ENCODE measurements at places on chromosomes 3 and 15.
A peak's percentile ranks its signal among the peaks of the same experiment; 100 is the strongest.

DNA sequence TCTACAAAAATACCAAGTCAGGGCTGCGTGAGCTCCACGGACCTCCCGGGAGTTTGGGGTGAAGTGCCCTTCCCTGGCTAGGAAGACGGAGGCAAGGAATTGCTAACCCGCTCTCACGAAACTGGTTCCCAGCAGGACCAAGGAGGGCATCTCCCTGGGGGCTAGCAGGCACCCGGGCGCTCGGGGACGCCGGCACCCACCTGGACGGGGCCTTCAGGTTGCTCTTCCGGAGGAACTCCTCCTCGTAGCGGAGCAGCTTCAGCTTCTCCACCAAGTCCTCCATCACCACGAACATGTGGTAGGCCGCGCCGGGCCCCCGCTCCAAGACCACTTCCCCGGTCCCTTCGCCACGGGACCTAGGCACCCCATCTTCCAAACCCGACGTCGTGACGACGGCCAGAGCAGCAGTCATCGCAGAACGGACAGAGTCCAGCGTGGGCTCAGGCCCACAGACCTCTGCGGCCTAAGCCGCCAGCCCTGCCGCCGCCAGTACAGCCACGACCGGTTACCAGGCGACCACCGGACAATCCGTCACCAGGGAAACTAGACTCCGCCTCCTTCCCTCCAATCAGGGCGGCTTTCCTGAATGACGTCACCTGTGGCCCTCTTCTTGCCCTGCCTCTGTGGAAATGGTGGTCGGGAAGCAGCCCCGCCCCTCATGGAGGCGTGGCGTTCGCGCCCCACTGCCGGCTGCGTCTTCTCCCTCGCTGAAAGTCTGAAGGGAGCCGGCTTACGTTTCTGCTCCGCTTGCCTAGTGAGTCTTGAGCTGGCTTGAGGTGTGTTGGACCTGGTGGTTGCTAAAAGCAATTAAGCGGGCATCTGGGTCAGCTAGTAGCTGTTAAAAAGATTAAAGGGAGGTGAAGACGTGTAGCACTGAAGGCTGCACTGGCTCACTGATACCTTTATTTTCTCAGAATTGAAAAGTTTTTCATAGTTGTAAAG lies at the start of gene IFT57:
IFT57 (minus strand) TSS at position 514 of the 942 bp plus-strand sequence; CDS start at position 412, 102 bp downstream.
- peak; percentile 98 for DNase-seq

GRCh38 chr3:108495717-108496116 lies 14.7 kb downstream of the MYH15 start:
- no peak for DNase-seq

- no peak for DNase-seq
These were observed 143.6 kb downstream of the ANO10 start for GRCh38 chr3:43478118-43478785.

- peak; percentile 51 for DNase-seq
These were observed 47.6 kb upstream of the TSEN2 start for GRCh38 chr3:12436514-12437220.

GRCh38 chr3:27655547-27655946 lies 66.6 kb downstream of the EOMES start:
- DNase-seq = no peak

- DNase-seq = peak; percentile 90
These were observed 30.3 kb upstream of the VEPH1 start for GRCh38 chr3:157533298-157534070.

- no peak for DNase-seq
These were observed 250.7 kb downstream of the OPA1 start for GRCh38 chr3:193843474-193844301.

DNA sequence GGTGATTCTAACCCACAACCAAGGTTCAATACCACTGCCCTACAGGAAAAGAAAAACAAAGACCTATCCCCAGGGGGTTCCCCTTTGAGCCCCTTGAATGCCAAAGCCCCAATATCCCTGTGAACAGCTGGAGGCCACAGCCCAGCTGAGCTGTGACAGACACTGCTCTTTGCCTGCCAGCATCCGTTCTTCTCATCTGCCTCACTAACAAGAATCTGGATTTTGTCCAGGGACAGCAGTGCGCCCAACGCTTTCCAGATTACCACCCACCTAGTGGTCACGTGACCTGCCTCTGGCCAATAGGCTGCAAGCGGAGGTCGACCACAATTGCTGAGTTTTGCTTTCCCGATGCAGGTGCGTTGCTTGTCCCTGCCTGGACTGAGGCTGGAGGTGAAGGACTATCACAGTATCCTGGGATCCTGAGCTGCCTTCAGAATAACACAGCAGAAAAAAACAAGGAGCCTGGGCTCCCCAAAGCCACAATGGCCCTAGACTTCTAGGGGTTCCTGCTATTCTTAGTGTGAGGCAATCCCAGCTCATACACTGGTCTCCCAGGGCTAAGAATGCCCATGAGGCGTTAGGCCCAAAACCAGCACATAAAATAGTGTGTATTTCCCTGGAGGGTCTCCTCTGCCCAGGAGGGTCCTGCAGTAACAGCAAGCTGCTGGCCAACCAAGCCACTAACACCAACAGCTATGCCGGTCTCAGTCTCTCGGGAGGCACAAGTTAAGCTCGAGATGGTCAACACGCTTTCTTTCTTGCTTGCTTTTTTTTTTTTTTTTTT lies 13.8 kb downstream of the BDH1 start:
- DNase-seq = peak; percentile 57

- DNase-seq = peak; percentile 2
These were observed 194.4 kb downstream of the PCCB start for GRCh38 chr3:136444581-136444980.

DNA sequence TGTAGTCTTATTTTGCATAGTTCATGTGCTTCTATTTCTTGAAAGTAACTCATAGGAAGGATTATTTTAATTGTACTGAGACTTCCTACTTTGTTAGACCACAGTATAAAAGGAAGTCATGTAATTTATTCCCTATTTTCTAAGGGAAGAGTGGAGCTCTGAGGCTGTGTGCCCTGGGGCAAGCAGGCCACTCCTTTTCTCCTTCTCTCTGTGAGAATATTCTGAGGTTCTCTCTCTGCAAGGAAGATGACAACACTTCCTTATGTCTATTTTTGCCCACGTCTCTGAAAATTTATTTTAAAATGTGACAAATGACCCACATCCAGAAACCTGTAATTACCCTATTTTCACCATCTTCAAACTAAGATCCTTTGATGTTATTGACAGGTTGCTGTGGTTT lies 11.0 kb downstream of the KCTD6 start:
- DNase-seq = no peak

DNA sequence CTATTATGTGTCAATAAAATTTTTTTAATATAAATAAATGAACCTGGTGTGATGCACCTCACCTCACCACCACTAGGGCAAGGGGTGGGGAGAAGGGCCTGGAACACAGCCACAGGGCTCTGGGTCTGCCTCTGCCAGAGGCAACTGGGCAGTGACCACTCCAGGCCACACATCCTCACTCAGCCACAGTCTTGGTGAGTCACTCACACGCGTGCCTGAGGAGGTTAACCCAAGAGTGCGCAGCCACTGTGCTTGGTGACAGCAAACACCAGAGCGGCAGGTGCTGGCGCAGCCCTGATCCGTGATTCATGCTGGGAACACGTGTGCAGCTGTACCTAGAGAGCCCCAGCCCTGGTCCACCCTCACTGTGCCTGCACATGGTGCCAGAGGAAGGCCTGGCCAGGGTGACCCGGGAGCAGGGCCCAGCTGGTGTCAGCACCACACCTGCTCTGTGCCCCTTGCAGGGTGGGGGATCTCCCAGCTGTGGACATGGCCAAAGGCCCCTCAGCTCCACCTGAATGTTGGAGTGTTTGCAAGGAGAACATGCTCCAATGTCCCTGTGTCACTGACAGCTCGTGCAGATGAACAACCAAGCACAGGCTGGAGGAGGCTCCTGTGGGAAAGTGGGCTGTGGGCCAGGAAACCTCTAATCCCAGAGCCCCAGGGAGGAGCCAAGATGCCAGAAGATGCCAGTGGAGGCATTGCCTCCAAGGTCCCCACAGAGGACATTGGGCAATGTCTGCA lies 2.1 kb downstream of the SLC41A3 start:
- DNase-seq = peak; percentile 81

DNA sequence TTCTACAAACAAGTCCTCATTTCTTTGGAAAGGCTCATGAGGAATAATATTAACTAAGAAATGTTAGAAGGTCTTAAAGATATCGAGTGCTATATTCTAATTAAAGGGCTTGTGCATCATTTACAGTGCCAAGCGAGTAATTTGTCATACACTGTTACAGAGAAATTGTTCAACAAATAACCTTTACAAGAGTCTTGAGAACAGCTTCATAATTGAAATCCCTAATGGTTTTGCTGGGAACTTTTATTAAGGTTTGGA lies 209.5 kb downstream of the MECOM start:
- DNase-seq = no peak

DNA sequence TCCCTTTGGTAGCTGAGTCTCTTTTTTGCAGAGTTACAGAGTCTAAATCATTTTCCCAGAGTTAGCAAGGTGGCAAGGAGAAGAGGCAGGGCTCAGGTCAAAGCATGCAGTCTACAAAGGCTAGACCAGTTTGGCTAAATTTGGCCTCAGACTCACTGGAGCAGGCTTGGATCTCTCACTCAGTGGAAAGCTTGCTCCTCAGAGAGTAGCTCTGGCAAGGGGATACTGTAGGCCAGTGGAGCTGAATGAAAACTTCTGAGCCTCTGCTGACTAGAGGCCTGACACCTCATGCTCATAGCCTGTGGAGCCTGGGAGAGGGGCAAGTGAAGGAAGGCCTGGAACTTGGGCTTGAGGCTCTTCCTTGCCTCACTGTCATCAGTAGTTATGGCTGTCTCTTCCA lies 101.0 kb downstream of the MOBP start:
- DNase-seq = no peak

DNA sequence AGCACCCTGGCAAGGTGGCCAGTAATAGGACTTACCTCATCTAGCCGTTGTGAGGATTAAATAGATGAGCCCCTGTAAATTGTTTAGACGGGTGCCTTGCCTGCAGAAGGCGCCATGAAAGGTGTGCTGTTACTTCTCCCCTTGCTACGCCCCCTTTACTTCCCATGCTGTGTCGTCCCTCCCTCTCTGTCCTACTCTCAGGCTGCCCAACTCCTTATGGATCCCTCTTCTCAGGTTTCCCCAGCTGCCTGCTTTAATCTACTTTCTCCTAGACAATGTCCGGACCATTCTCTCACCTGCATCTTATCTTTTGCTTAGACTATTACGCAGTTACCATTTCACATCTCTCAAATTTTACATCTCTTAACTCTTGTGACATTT lies 1.7 kb upstream of the FBXW12 start:
- DNase-seq = no peak

DNA sequence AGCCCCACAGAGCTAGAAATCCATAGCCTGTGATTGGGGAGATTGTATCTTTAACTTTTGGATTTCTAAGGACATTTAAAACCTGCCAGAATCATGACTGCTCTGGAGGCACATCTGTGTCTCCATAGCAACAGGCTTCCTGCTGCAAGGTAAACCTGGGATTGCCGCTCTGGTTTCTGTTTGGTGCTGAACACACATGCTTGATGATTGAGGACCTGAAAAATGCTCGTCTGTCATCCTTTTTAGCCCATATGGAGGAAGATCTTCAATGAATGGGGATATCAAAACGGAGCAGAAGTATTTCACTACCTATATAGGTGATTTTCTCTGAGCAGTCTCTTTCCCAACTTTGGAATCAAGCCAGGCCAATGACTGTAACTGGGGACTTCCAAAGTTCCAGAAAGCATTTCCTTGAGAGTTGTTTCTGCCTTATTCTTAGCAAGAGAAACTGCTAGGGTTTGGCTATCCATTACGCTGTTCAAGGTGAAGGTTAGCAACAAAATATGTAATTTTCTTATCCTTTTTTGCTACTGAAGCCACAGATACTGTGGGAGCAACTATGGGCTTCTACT lies 96.5 kb upstream of the TNIK start:
- no peak for DNase-seq

DNA sequence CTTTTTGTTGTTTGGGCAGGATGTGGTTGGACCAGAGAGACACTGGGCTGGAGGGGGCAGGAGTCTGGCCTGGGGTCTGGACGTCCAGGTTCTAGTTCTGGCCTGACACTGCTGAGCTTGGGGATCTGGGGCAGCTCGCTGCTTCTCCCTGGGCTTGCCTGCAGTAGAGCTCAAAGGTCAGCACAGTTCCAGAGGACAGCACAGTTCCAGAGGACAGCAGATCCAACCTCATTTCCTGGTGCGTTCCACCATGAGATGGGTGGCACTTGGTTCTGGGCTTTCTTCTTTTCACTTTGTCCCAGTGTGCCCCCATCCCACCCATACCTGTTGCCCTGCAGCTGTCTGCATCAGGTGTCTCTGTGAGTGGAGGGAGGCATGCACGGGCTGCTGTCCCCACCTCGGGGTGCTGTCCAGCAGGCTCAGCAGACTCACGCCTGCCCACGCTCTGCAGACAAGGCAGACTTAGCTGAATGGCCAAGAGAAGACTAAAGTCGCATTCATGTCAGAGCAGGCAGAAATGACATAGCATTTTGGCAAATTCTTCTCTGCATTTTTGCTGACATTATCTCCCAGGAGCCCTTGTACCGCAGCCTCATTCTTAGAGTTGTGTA lies 16.7 kb downstream of the CACNA2D3 start:
- no peak for DNase-seq

DNA sequence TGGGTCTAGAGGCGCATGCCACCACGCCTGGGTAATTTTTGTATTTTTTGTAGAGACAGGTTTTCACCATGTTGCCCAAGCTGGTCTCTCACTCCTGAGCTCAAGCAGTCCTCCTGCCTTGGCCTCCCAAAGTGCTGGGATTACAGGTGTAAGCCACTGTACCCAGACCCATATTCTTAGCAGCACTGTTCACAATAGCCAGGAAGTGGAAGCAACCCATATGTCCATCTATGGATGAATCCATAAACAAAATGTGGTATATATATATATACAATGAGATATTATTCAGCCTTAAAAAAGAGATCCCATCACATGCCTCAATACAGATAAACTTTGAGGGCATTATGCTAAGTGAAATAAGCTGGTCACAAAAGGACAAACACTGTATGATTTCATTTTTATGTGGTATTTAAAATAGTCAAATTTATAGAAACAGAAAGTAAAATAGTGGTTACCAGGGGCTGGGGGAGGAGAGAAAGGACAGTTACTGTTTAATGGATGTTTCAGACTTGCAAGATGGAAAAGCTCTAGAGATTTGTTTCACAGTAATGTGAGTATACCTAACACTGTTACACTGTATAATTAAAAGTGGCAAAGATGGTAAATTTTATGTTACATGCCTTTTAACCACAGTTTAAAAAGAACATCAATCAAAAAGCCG lies 35.7 kb upstream of the GRAMD1C start:
- DNase-seq = no peak

GRCh38 chr3:105459566-105460290 lies 93.0 kb downstream of the ALCAM start:
- peak; percentile 28 for DNase-seq

GRCh38 chr15:41207687-41208448 lies 22.7 kb downstream of the EXD1 start:
- DNase-seq = peak; percentile 68

- DNase-seq = no peak
These were observed 382.5 kb upstream of the C2CD4B start for GRCh38 chr15:62547584-62547983.

DNA sequence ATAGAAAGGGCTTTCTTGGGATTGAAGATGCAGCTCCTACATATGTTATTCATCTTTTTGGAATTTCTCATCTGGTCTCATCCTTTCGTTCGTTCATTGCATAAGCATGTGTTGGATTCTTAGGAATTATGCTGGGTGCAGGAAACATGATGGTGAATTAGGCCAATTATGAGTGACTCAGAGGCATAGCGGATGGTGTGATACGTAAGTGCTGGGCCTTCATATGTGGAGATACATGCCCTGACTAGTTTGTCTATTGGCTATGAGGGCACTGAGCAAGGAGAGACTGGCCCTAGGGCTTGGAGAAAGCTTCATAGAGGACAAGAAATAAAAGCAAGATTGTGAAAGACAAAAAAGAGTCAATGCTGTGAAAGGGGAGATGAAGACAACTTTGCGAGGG lies 235.1 kb downstream of the MYRIP start:
- peak; percentile 98 for DNase-seq

- no peak for DNase-seq
These were observed 36.8 kb downstream of the RBMS3 start for GRCh38 chr3:29317659-29318173.
